NCI-H2171 (cell line): ENCODE measurements at places on chromosomes 4 and X.

DNA sequence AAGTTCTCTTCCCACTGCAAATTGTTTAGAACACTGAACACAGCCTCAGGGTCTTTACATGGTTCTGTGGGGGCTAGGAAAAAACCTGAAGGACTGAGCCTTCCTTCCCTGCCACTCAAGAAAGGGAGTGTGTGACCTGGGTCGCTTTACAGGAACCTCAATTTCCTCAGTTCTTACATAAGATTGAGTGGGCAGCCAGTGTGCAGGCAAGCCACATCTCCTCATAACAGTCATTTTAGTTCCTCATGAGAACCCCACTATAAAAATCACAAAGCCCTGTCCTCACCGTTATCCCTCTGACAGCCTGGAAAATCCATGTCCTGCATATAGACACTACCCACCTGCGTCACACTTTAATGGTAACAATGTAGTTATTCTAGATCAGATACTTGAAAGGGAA lies 2.1 kb upstream of the ETDC start:
- DNase-seq = no peak

- DNase-seq = no peak
Observed at GRCh38 chr4:75025431-75025830, 92.5 kb downstream of the PARM1 start.

GRCh38 chrX:94633237-94633636 lies 959.2 kb downstream of the FAM133A start:
- no peak for DNase-seq

- no peak for DNase-seq
Observed at GRCh38 chr4:26468977-26469376, 21.3 kb downstream of the CCKAR start.

DNA sequence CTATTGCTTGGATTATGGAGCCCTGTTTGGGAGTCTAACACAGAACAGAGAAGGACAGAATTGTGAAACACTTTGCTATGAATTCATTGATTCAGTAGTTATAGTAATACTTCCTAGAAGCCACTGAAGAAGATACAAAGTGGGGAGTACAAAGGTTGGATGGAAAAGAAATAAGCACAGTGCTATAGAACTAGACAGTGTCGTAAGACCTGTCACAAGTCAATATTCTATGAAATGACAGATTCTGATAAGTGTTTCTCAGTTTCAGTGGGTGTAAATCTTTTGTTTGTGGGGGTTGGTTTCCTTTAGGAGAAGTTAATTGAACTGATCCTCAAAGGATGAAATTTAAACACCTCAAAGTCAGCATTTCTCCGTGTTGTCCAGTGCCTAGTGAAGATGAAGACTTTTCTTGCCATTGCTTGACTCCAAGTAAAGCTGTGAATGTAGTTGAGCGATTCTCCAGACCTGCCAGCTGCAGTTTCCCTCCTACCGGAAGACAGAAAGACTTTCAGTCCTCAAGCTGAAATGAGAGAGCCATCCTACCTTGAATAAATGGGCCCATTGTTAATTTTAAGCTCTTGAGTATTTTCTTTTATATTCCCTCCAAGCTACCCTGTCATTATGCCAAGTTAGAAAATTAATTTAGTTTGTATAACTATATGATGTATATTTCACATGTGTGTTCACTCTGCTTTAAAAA lies 7.9 kb downstream of the PDLIM5 start:
- no peak for DNase-seq

GRCh38 chr4:87838890-87839591 lies 6.3 kb downstream of the MEPE start:
- no peak for DNase-seq

- DNase-seq = no peak
Observed at GRCh38 chr4:182242787-182243186, 415 bp upstream of the TENM3 start.

- no peak for DNase-seq
Observed at GRCh38 chr4:78691334-78691754, 84.8 kb upstream of the BMP2K start.

DNA sequence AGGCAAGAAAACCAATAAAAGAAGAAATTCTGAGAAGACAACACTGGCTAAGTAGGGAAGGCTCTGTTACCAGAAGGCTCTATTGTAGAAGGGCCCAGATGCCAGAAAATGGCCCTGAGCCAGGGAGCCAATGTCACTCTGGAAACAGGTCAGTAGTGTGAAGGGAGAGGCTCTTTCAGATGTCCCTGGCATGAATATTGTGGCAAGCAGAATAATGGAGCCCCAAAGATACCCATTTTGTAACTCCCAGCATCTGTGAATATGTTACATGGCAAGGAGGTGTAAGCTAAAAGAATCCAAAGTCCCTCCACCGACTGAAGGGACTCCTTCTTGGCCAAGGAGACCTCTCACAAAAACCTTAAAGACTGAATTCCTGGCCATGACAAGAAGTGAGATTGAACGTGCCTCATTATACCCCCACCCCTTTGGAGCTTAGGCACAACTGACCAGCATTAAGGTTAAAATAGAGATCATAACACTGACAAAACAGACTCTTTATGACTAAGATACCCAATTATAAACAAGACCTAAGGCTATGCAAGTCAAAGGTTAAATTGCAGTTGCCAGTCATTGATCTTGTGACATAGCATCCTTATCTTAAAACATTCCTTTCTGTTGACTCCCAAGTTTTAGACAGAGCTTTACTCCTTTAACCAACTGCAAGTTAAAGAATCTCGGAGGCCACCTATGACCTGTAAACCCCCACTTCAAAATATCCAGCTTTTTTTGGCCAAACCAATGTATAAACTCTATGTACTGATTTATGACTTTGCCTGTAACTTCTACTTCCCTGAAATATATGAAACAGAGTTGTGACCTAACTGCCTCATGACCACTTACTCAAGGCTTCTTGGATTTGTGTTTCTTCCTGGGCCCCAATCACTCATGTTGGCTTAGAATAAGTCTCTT lies 42.2 kb upstream of the SMIM10 start:
- no peak for DNase-seq

- DNase-seq = no peak
Observed at GRCh38 chr4:89586864-89587263, 250.1 kb downstream of the SNCA start.

DNA sequence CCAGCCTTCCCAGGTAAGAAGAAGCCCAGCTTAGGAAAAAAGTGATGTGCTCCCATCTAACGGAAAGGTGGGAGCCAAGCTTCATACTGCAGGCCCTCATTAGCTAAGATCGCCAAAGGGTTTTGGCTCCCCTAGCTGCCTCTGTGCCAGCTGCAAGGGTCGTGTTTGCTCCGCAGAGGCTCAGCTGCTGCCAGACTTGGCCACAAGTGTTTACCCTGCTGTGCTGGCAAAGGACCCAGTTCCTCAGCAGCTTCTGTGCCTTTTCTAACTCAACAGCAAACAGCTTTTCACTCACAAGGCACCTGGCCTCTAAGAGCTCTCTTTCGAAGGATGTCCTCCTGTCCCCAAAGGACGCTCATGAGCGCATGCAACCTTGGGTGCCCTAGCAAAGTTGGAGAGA lies 12.2 kb upstream of the VMA21 start:
- DNase-seq = peak; percentile 10

- no peak for DNase-seq
Observed at GRCh38 chrX:65591206-65591605, 56.6 kb upstream of the LAS1L start.

DNA sequence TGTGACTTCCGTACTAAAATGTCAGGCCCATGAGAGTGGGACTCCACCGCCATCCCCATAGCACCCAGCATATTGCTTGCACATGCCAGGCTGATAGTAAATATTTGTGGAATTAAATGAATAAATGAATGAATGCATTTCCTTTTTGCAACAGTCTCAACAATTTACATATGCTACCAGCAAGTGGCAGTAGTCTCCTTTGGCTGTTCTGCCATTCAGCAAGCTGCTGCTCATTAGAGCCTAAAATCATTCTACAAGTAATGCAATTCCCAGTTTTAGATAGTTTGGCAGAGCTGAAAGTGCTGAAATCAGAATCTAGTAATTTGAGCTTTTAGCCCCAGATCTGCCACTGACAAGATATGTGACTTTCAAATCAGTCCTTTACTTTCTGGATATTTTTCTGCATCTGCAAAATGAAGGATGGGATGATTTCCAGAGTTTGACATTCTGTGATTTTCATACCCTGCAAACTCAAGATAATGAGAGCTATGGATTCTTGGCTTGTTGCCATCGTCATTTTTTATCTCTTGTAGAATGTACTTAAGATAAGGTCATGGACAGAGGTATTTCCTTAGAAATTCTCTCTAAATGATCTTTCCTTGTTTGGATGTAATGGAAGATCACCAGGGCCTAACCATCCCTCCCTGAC lies 35.7 kb upstream of the INTS6L start:
- no peak for DNase-seq

GRCh38 chr4:56844802-56845580 lies 23.5 kb upstream of the SPINK2 start:
- no peak for DNase-seq

GRCh38 chrX:118977424-118977823 lies 3.0 kb downstream of the LONRF3 start:
- no peak for DNase-seq

- DNase-seq = no peak
Observed at GRCh38 chrX:46611658-46612362, 38.2 kb downstream of the CHST7 start.

DNA sequence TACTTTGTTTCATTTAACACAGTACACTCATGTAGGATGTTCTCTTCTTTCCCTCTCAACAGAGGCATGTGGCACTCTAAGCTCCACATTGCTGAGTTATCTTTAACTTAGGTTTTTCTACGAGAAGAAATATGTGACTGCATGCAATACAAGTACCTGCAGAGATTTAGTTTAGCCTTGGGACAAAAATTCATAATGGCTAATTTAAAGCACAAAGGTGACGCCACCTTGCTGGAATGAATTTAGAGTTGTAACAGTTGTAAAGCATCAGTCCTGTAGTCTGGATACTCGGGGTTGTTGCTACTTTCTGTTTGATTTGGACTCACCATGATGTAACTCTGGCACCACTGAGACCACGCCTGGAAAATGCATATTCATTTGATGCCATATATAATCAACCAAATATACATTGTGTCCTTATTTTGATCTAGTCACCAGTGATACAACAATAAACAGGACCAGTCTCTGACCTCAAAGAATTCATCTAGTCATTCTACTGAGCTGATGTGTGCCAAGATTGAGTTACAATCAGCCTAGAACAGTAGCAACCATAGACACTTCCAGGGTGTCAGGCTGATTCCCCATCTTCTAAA lies 451.0 kb upstream of the ZFP42 start:
- DNase-seq = no peak

GRCh38 chr4:53714236-53715140 lies 123.2 kb upstream of the LNX1 start:
- DNase-seq = no peak

GRCh38 chr4:88366460-88366859 lies 12.2 kb upstream of the HERC6 start:
- no peak for DNase-seq

- DNase-seq = no peak
Observed at GRCh38 chr4:120819805-120820437, 102.6 kb downstream of the PRDM5 start.

DNA sequence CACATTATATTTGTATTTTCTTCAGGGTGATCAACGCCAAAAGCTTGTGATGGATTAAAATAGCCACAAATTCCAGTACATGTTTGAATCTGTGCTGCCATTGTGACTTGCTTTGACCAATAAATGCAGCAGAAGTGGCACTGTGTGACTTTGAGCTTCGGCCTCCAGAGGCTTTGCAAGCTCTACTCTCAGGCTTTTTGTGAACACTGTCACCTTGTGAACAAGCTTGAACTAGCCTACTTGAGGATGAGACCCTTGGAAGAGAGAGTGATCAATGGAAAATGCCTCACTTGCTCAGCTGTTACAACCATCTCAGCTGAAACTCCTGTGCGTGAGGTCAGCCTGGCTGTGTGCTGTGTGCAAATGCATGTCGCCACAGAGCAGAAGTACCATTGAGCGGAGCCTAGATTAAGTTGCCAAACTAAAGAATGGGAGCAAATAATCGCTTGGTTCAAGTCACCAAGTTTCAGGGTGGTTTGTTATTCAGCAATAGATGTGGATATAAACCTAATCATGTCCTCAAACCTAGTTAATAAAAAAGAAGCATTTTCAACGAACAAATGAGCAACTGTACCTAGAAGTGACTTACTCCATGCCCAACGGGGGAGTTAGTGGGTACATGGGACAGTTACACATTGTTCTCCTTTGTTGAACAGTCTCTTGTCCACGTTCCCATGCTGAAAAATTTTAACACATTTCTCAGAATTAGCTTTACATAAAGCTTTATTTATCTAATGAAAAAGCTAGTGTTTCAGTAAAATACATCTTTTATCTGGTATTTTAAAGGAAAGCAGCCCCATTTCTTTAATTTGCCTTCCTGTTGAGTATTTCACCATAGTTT lies 23.5 kb downstream of the NOA1 start:
- DNase-seq = no peak

DNA sequence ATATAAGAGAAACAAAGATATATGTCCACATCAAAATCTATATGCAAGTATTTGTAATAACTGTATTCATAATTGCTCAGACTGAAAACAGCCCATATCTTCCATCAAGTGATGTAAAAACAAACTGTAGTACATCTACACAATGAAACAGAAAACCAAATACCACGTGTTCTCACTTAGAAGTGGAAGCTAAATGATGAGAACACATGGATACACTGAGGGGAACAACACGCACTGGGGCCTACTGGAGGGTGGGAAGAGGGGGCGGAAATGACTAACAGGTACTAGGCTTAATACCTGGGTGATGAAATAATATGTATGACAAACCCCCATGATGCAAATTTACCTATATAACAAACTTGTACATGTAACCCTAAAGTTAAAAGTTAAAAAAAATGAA lies 42.7 kb downstream of the UBA6 start:
- no peak for DNase-seq

- DNase-seq = peak; percentile 0
Observed at GRCh38 chrX:68183612-68184214, 249.6 kb downstream of the OPHN1 start.

- no peak for DNase-seq
Observed at GRCh38 chr4:3879681-3880614, 113.8 kb downstream of the ADRA2C start.

DNA sequence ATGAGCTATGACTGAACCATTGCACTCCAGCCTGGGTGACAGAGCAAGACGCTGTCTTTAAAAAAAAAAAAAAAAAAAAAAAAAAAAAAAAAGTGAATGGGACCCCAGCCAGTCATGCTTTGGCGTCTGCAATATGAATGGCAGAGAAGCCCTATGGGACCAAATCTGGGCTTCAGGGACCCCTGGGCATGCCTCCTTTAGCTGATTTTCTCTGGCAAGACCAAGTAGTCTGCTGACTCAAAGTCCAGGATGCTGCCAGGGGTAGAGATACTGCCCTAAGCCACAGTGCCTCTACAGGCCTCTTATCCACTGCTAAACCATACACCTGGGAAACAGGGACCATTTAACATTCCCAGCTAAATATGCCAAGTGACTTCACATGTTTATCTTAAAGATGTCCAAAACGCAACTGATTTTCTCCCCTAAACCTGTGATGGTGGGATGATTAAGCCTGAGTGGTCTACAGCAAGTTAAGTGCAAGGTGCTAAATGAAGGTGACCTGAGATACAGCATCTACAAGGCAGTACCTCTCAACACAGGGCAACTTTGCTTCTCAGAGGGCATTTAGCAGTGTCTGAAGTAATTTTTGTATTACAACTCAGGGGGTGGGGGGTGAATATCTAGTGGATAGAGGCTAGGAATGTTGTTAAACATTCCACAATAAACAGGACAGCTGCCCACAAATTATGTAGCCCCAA lies 5.8 kb downstream of the RPS4X start:
- DNase-seq = no peak
